ENCODE measurements at places on chromosomes 6 and 20.

DNA sequence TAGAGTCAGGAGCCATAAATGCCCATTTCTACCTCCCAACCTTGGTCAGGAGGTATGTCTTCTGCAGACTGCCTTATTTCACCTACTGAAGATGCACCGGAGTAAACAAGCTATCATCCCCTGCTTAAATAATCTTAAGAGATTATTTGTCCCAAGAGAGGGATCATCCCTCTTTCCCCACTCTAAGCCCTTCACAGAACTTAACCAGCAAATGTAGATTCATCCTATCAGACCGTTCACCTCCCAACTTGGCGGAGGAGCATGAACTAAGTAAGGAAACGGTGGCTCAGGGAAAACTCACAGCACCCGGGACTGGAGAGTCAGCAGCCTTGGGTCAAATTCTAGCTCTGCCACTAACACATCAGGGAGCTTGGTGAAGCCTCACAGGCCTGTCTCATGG, 115.3 kb downstream of the TRERF1 start:
- no peak overlapping the region for H3K4me3 ChIP-seq
- peaks cover 27% of the 10 kb centered on the region for H3K4me1 ChIP-seq
- no peak for DNase-seq
- H3K27me3 ChIP-seq, result no peaks in the 10 kb centered on the region

GRCh38 chr20:12371990-12372389, 454.3 kb downstream of the BTBD3 start:
- no peaks in the 10 kb centered on the region for H3K27me3 ChIP-seq
- no peaks in the 10 kb centered on the region for H3K4me1 ChIP-seq
- no peaks in the 10 kb centered on the region for H3K36me3 ChIP-seq
- no peak overlapping the region for H3K4me3 ChIP-seq
- no peak overlapping the region for H3K27ac ChIP-seq

- H3K4me1 ChIP-seq, result no peaks in the 10 kb centered on the region
- H3K4me3 ChIP-seq, result no peak overlapping the region
- no peaks in the 10 kb centered on the region for H3K36me3 ChIP-seq
- H3K27ac ChIP-seq, result no peak overlapping the region
Measured at GRCh38 chr6:43325876-43326275, 17.2 kb upstream of the CRIP3 start.

- no peaks in the 10 kb centered on the region for H3K27me3 ChIP-seq
- DNase-seq, result peak; percentile 66
- no peaks in the 10 kb centered on the region for H3K36me3 ChIP-seq
- no peaks in the 10 kb centered on the region for H3K4me1 ChIP-seq
Measured at GRCh38 chr6:12818324-12818723, 101.8 kb downstream of the PHACTR1 start.

DNA sequence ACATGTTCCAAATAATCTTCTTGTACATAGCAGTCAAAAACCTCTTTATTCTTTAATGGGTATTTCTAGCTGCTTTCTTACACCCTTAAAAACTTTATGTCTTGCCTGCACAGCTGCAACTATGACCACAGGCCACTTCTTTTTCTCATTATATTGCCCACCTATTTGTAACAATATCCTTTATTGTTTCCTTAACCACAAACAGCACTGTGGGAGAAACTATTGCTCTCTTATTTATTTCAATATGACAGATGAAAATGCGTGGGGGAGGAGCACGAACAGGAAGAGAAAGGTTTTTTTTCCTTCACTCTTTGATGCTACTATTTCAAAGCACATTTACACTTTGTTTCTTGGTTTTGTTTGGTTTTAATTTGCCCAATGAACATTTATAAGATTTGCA, 253.5 kb downstream of the GJA1 start:
- H3K36me3 ChIP-seq, result no peaks in the 10 kb centered on the region
- no peak overlapping the region for H3K27ac ChIP-seq
- H3K27me3 ChIP-seq, result no peaks in the 10 kb centered on the region
- no peak overlapping the region for H3K4me3 ChIP-seq
- H3K4me1 ChIP-seq, result peaks cover 12% of the 10 kb centered on the region

DNA sequence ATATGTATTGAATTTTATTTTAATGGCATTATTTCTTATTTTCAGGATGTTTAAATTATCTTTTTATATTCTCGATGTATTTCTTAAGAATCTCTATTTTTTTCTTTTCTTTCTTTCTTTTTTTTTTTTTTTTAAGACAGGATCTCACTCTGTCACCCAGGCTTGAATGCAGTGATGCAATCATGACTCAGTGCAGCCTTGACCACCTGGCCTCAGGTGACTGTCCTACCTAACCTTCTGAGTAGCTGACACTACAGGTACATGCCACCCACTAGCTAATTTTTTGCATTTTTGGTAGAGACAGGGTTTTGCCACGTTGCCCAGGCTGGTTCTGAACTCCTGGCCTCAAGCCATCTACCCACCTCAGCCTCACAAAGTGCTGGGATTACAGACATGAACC, 143.8 kb upstream of the LAMA2 start:
- DNase-seq, result no peak
- no peaks in the 10 kb centered on the region for H3K27me3 ChIP-seq
- no peak overlapping the region for H3K27ac ChIP-seq
- H3K4me3 ChIP-seq, result no peak overlapping the region
- H3K36me3 ChIP-seq, result no peaks in the 10 kb centered on the region

DNA sequence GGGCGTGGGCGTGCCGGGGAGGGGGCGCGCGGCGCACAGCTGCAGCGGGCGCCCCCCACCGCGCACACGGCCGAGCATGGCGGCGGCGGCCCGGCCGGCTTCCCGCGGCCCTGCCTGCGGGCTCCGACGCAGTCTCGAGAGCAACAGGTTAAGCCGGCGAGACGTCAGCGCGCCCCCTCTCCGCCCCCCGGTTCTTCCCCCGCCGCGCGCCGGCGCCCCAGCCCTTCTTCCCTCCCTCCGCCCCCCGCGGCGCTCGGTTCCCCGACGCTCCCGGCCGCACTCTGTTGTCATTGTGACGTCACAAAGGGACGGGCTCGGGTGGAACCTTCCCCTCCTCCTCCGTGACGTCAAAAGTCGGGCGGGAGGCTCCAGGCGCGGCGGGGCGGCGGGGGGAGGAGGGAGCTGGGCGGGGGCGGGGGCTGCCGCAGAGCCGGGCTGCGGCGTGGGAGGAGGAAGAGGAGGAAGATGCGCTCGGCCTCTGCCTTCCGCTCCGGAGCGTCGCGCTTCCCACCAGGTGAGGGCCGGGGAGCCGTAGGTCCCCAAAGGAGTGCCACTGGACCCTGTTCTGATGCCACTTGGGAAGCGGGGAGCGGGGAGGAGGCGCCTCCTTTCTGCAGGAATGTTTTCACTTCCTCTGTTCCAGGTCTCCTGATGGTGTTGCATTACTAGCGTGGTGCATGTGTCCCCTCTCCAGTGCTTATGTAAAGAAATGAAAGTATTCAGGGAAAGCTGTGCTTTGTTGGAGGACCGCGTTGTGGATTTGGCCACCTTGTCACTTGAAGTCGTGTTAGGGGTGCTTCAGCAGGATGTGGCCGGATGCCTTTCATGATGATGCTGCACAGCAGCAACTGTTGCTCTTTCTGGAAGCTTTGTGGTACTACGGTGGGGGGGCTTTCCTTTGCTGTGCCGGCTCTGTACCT, 2.8 kb downstream of the JARID2 start:
- peaks cover 9% of the 10 kb centered on the region for H3K4me1 ChIP-seq
- H3K27ac ChIP-seq, result peak overlapping the region; percentile 69
- H3K27me3 ChIP-seq, result no peaks in the 10 kb centered on the region
- H3K36me3 ChIP-seq, result no peaks in the 10 kb centered on the region
- H3K4me3 ChIP-seq, result peak overlapping the region; percentile 80

DNA sequence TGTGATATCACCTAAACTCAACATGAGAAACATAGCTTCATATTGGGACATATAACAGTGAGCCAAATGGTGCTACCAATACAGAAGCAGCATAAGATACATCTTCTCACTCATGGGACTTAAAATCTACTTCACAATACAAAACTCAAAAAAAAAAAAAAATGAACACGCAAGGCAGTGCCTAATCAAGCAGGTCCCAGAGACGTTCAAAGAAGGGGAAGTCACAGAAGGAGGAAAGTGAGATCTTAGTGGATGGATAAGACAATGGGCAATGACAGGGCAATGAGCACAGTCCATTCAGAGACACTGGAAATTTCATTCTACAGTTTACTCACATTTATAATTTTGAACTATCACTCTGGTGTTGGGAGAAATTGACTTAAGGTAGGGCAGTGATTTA, 88.3 kb downstream of the FAM50B start:
- H3K27ac ChIP-seq, result no peak overlapping the region
- H3K4me1 ChIP-seq, result no peaks in the 10 kb centered on the region
- no peak overlapping the region for H3K4me3 ChIP-seq
- no peaks in the 10 kb centered on the region for H3K27me3 ChIP-seq

GRCh38 chr20:33465481-33466302, 22.1 kb upstream of the SNTA1 start:
- H3K27ac ChIP-seq, result no peak overlapping the region
- H3K4me1 ChIP-seq, result no peaks in the 10 kb centered on the region
- DNase-seq, result no peak
- H3K4me3 ChIP-seq, result no peak overlapping the region
- H3K36me3 ChIP-seq, result no peaks in the 10 kb centered on the region
- H3K27me3 ChIP-seq, result peaks cover 2% of the 10 kb centered on the region

- H3K4me3 ChIP-seq, result no peak overlapping the region
- peaks cover 3% of the 10 kb centered on the region for H3K27me3 ChIP-seq
- H3K4me1 ChIP-seq, result no peaks in the 10 kb centered on the region
- H3K36me3 ChIP-seq, result no peaks in the 10 kb centered on the region
- no peak overlapping the region for H3K27ac ChIP-seq
- peak; percentile 80 for DNase-seq
Measured at GRCh38 chr6:154605178-154605881, 94.8 kb upstream of the CNKSR3 start.

GRCh38 chr6:22302838-22303237, 6.0 kb upstream of the PRL start:
- no peaks in the 10 kb centered on the region for H3K27me3 ChIP-seq
- no peak overlapping the region for H3K27ac ChIP-seq
- no peaks in the 10 kb centered on the region for H3K4me1 ChIP-seq
- DNase-seq, result no peak
- H3K4me3 ChIP-seq, result no peak overlapping the region

DNA sequence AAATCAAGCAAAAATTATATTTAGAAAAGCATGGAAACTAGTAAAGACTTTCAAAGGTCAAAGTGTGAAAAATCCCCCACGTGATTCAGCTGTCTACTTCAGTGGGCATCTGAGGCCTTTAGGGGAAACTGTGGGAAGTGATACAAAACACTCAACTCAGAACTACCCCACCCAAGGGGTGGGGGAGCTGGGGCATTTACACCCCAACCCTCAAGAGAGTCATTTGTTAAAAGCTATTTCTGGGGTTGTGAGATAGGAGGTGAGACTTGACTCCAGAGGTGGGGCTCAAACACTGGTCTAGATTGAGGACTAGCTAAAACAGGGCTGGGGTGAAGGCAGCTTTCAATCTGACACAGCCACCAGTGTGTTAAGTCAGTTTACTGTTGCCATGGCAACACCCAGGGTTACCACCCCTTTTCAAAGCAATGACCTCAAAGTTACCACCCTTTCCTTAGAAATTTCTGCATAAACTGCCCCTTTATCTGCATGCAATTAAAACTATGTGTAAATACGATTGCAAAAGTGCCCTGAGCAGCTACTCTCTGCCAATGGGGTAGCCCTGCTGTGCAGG, 9.9 kb upstream of the GTSF1L start:
- no peaks in the 10 kb centered on the region for H3K36me3 ChIP-seq
- H3K4me3 ChIP-seq, result no peak overlapping the region

GRCh38 chr20:16007962-16008361, 565.3 kb downstream of the KIF16B start:
- H3K36me3 ChIP-seq, result no peaks in the 10 kb centered on the region
- H3K4me1 ChIP-seq, result no peaks in the 10 kb centered on the region
- no peak for DNase-seq

DNA sequence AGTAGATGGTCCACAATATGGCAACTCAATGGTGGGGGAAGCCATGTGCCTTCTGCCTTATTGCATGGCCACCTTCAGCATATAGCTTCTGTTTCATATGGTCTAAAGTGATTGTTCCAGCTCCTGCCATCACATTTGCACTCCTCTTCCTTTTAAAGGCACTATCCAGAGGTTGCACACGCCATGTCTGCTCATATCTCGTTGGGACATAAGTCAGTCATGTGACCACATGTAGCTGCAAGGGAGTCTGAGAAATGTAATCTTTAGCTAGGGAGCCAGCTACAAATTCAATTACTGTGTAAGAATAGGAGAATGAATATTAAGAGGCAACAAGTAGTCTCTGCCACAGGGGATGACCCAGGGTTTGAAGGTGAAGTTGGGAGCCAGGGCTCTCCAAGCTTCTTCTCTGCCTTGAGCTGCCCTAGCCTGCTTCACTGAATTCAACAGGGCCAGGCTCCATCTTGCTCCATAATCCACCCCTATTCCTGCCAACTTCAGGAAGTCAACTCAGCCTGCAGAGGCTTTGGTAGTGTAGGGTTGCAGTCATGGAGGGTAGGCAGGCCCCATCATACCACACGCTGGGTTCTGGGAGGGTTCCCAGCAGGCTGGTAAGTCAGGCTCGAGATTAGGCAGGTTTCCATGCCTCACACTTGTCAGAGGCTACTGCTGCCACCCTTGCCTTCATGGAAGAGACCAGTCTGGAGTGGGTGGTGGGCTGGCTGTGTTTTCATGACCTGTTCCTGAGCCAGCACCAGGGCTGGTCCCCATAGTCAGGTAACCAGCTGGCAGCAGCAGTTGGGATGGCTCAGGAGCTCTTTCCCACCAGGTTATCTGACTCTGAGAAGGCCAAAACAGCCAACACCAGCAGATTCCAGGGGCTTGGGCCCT, 56.7 kb upstream of the SAYSD1 start:
- no peaks in the 10 kb centered on the region for H3K36me3 ChIP-seq
- no peaks in the 10 kb centered on the region for H3K27me3 ChIP-seq
- no peaks in the 10 kb centered on the region for H3K4me1 ChIP-seq
- no peak for DNase-seq

DNA sequence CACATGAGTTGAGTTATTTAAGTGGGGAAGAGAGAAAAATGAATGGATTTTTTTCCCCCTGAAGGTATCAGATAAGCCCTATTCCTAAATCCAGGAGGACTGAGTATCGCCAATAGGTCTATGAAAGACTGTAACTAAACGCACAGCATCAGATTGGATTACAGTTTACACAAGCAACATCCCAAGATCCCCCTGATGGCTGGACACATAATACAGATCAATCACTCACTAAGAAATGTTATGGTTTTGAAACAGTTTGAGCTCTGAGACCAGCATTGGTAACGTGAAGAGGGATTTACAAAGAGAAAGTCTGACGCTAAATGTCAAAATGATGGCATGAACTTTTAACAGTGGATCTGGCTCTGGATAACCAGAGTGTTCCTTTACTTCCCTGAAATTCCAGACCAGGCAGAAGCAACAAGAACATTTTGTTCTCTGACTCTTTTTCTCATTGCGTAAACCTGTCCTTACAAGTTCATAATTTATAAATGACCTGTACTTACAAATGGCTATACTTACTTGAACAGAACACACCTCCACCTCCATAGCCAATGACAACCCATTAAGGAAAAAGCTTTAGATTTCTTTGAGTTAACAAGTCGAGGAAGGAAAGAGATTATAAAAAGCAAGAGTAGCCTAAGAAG, 131.8 kb upstream of the BEND3 start:
- no peak overlapping the region for H3K27ac ChIP-seq
- no peak for DNase-seq
- no peaks in the 10 kb centered on the region for H3K36me3 ChIP-seq
- no peaks in the 10 kb centered on the region for H3K4me1 ChIP-seq
- no peaks in the 10 kb centered on the region for H3K27me3 ChIP-seq

- peaks cover 48% of the 10 kb centered on the region for H3K27me3 ChIP-seq
- peaks cover 10% of the 10 kb centered on the region for H3K4me1 ChIP-seq
- DNase-seq, result no peak
- H3K4me3 ChIP-seq, result peak within 1 kb of the TSS; percentile 36
- no peak within 1 kb of the TSS for H3K27ac ChIP-seq
- H3K36me3 ChIP-seq, result no peaks in the 10 kb centered on the region
Measured at GRCh38 chr6:46015119-46015968, at the start of gene CLIC5. Gene CLIC5 (minus strand): TSS chr6:46015860. CDS start chr6:46015542, 318 bp downstream.
